ENCODE measurements at places on chromosomes 4 and X.

- no peak for DNase-seq
Measured at GRCh38 chr4:7947927-7948326, 8.3 kb upstream of the AFAP1 start.

DNA sequence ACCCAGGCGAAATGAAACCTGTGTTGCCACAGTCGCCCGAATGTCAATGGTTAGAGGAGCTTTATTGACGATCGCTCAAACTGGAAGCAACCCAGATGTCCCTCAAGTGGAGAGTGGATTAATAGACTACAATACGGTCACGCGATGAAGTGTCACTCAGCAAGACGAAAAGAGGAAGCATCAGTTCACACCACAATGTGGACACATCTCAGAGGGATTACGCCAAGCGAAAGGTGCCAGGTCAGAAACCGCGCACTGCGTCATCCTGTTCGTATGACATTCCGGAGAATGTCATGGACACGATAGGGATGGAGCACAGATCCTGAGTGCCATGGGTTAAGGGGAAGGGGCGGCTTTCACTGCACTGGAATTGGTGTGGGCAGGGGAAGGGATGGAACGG, 111.7 kb downstream of the HMX1 start:
- no peak for DNase-seq

DNA sequence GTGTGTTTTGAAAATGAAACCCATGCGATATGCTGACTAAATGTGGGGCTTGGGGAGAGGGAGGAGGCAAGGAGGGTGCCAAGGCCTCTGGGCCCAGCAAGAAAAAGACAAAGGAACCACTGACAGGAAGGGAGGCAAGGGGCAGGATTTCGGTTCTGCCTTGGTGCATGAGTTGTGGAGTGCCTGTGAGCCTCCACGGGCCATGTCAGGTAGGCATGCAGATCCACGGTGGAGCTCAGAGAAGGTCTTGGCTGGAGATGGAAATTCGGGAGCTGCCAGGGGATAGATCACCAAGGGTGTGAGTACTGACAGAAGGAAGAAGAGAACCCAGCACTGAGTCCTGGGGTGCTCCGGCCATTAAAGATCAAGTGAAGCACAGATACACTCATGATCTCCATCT, 4.1 kb downstream of the EVC2 start:
- DNase-seq = no peak

- DNase-seq = no peak
Measured at GRCh38 chrX:74458736-74459135, 37.4 kb downstream of the SLC16A2 start.

DNA sequence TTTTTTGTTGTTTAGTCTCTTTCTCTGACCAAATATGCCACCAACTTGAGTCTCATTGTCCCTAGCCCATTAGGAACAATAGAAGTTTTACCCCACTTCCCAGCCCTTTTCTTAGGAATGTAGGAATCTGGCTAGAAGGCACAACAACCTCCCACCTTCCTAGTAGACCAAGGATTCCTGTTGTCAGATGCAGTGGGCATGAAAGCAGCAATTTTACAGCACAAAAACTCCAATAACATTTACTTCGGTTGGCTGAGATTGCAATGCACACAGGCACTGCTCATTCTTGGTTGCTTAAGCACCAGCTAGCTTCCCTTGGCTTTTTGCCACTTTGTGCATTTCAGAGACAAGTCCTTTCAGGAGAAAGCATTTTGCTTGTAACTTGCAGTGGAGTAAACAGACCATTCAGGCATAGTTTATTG, 312.8 kb downstream of the TENM3 start:
- no peak for DNase-seq
